ENCODE measurements at places on chromosomes 13 and 19. TPM values are rescaled to one million over a fixed set of nuclear protein-coding genes. Genes with fewer than 3 reads are reported as not detected.

- no peak overlapping the region for H3K4me3 ChIP-seq
- H3K4me1 ChIP-seq = peaks cover 6% of the 10 kb centered on the region
- peaks cover 7% of the 10 kb centered on the region for H3K36me3 ChIP-seq
- DNase-seq = no peak
- no peak overlapping the region for H3K27ac ChIP-seq
Observed at GRCh38 chr19:39818626-39819097, 15.3 kb downstream of the DYRK1B start.

DNA sequence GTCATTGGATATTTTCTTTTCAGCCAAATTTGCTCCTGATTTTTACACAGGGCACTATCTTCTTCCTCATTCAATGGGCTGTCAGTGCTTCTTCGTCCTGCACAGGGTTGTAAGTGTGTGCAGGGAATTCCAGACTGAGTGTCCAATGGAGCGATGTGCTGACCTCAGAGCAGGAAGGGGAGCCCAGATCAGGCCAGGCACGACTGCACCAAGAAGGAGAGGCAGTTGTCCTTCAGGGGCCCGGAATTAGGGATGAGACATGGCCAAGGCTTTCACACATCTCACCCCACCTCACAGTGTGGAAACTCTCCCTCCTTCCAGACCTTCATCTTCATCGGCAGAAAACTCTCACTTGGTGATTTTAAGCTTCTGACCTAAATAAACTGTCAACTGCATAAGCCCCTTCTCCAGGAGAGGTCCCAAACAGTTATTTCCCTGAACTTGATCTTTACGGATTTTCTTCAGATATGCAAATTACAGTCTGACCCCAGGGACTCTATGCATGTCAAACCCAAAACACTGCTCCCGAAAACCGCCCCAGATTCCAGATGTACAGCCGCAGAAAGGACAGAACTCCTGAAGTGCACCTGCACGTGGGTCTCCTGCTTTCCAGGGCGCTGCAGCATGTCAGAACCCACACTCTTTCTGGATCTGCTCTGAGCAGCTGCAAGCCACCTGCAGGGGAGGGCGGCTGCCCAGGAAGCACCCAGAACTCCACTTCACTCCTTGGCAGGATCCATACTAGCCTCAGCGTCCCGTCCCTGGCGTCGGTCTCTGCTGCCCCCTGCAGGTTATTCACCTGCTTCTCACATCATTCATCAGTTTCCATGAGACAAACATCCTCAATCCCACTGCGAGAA lies 625 bp upstream of the ZNF20 start:
- peak; percentile 76 for DNase-seq
- no peaks in the 10 kb centered on the region for H3K27me3 ChIP-seq
- H3K4me3 ChIP-seq = peak overlapping the region; percentile 86
- H3K27ac ChIP-seq = no peak overlapping the region
- H3K36me3 ChIP-seq = peaks cover 13% of the 10 kb centered on the region

Gene SLC10A2
- total RNA-seq = not detected

Gene EDDM13
- not detected for total RNA-seq

Gene PLPPR3
- not detected for total RNA-seq

Gene KLK2
- not detected for total RNA-seq

Gene PRR12
- total RNA-seq = 50.2 TPM

Gene NAPSA
- 0.67 TPM for total RNA-seq

Gene ZNF723
- not detected for total RNA-seq
